Naive thymus-derived CD4-positive, alpha-beta T cell (primary cell): ENCODE measurements at places on chromosomes 6 and 20. TPM values are rescaled to one million over a fixed set of nuclear protein-coding genes. Genes with fewer than 3 reads are reported as not detected.

Gene C20orf202
- 0.22 TPM for polyA plus RNA-seq

Gene DLK2
- polyA plus RNA-seq, result 0.74 TPM

Gene SLC22A16
- not detected for polyA plus RNA-seq

Gene DDX43
- polyA plus RNA-seq, result 0.38 TPM

DNA sequence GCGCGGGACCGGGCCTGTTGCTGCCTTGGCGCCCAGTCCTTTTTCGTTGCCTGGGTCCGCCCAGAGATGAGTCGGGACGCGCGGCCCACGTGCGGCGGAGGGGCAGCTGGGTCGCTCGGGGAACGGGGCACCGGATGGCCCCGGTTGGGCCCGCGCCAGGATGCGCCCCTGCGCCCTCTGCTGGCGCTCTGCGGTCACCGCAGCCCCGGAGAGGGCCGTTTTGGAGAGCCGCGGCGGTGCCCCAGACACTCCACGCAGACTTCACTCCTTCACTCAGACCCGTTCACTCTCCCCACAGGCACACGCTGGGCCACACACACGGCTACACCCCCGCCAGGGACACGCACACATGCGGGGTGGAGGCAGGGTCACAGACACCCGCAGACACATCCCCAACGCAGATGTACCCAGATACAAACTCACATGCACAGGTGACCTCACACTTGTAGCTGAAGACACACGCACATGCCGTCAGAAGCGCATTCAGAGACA is 38.8 kb downstream of the SRC start:
- DNase-seq, result peak; percentile 87

- no peak for DNase-seq
Measured at GRCh38 chr6:26105842-26106241, 18.6 kb downstream of the HFE start.

DNA sequence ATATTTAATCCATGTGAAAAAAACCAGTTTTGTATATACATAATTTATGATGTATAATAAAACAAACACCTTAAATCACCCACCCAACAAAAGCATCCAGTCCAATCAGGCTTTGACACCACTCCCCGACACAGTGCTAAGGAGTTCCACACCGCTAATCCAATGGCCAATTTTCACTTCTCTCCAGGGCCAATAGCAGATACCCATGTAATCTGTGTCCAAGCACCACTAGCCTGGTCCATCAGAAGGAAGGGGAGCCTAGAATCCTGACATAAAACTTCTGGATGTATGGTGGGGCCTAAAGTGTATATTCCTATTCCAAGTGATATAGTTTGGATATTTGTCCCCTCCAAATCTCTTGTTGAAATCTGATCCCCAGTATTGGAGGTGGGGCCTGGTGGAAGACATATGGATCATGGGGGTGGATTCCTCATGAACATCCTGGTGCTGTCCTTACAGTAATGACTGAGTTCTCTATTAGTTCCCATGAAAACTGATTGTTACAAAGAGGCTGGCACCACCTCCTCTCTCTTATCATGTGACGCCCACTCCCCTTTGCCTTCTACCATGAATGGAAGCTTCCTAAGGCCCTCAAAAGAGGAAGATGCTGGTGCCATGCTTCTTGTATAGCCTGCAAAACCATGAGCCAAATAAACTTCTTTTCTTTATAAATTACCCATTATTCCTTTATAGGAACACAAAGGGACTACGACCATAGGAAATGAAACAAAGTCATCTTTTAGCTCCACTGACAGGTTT is 20.8 kb downstream of the RALGAPA2 start:
- no peak for DNase-seq

DNA sequence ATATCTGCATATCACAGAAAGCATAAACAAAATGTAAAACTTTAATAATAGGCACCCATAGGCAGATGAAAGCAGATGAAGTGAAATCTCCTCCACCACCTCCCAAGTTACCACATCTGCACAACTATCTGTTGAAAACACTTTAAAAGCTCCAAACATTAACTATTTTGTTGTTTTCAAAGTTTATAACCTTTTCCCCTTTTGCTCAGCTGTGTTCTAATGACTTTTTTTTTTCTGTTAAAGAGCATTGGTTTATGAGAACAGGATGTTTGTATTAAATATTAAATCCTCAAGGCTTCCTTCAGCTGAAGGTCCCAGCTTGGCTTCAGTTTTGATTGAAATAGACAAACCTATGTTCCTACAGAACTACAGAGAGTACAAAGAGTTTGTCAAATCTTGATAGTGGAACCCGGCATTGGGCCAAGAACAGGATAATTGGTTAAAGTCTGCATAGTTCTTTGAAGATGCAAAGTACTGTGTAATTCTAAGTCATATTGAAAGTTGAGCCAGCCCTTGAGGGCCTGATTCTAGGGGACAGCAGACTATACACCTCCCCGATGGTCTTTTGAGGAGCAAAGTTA is 255.1 kb upstream of the JAG1 start:
- DNase-seq, result no peak

- DNase-seq, result no peak
Measured at GRCh38 chr6:116986819-116987218, 109.8 kb downstream of the RFX6 start.

- DNase-seq, result peak; percentile 83
Measured at GRCh38 chr6:89952686-89953085, 58.4 kb downstream of the GJA10 start.

- DNase-seq, result no peak
Measured at GRCh38 chr20:34163307-34163706, 51.3 kb upstream of the EIF2S2 start.
